ENCODE measurements at places on chromosomes 3 and 15. TPM values are rescaled to one million over a fixed set of nuclear protein-coding genes. Genes with fewer than 3 reads are reported as not detected.

GRCh38 chr3:125186261-125186787 is 26.2 kb downstream of the SLC12A8 start:
- no peaks in the 10 kb centered on the region for H3K27me3 ChIP-seq
- H3K36me3 ChIP-seq: no peaks in the 10 kb centered on the region
- peak overlapping the region; percentile 7 for H3K27ac ChIP-seq

GRCh38 chr3:30632065-30632464 is 25.7 kb downstream of the TGFBR2 start:
- H3K36me3 ChIP-seq: no peaks in the 10 kb centered on the region
- H3K4me3 ChIP-seq: no peak overlapping the region
- no peaks in the 10 kb centered on the region for H3K27me3 ChIP-seq
- peak overlapping the region; percentile 62 for H3K27ac ChIP-seq
- no peak for DNase-seq
- peaks cover 87% of the 10 kb centered on the region for H3K4me1 ChIP-seq

PPCDC gene
- total RNA-seq: 18.9 TPM

DNA sequence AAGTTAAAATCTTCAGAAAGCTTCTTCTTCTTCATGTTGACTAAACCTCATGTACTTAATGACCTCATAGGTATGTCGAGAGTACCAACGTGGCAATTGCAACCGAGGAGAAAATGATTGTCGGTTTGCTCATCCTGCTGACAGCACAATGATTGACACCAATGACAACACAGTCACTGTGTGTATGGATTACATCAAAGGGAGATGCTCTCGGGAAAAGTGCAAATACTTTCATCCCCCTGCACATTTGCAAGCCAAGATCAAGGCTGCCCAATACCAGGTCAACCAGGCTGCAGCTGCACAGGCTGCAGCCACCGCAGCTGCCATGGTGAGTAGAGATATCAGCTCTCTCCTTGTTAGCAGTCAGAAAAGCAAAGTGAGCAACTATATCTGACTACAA is 176.5 kb downstream of the MBNL1 start:
- peaks cover 9% of the 10 kb centered on the region for H3K36me3 ChIP-seq
- H3K4me3 ChIP-seq: no peak overlapping the region
- peak overlapping the region; percentile 44 for H3K27ac ChIP-seq
- DNase-seq: no peak
- H3K27me3 ChIP-seq: no peaks in the 10 kb centered on the region
- peaks cover 84% of the 10 kb centered on the region for H3K4me1 ChIP-seq

DNA sequence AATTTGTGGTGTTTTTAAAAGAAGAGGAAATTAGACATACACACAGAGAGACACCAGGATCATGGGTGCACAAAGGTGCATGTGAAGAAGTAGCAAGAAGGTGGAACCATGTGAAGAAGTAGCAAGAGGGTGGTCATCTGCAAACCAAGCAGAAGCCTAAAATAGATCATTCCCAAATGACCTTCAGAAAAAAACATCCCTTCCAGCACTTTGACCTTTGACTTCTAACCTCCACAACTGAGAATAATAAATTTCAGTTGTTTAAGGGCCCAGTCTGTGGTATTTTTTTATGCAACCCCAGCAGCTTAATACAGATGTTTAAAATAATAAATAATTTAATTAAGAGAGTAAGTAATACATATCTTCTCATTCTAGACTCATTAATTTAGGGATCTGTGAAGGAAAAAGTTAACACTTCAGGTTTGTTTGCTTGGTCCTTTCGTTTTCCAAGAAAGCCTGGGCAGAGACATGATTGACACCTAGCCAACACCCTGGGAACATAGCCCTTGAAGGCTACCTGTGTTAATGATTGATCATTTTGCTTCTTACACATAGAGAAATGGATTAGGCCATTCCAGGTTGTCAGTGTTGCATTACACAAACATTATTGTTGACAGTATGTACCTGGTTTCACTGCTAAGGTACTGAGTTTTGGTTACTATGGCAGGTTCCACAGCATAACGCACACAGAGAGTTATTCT is 1331.2 kb upstream of the GBE1 start:
- no peaks in the 10 kb centered on the region for H3K27me3 ChIP-seq
- H3K4me3 ChIP-seq: no peak overlapping the region
- H3K4me1 ChIP-seq: no peaks in the 10 kb centered on the region
- no peak for DNase-seq
- no peaks in the 10 kb centered on the region for H3K36me3 ChIP-seq
